CD8-positive, alpha-beta memory T cell (primary cell): ENCODE measurements at places on chromosomes 3 and 15. TPM values are rescaled to one million over a fixed set of nuclear protein-coding genes. Genes with fewer than 3 reads are reported as not detected.

GRCh38 chr3:165643425-165643824, 193.8 kb downstream of the BCHE start:
- no peak for DNase-seq
- no peak overlapping the region for H3K27ac ChIP-seq
- no peak overlapping the region for H3K4me3 ChIP-seq
- H3K27me3 ChIP-seq: no peaks in the 10 kb centered on the region

GRCh38 chr15:74696808-74697207, 984 bp upstream of the EDC3 start:
- DNase-seq: no peak
- H3K4me1 ChIP-seq: peaks cover 14% of the 10 kb centered on the region
- H3K27ac ChIP-seq: peak overlapping the region; percentile 71
- H3K4me3 ChIP-seq: peak overlapping the region; percentile 86
- no peaks in the 10 kb centered on the region for H3K27me3 ChIP-seq
- no peaks in the 10 kb centered on the region for H3K36me3 ChIP-seq

The FRMD4B gene
- 40.3 TPM for total RNA-seq

- H3K27ac ChIP-seq: peak overlapping the region; percentile 65
- H3K4me3 ChIP-seq: no peak overlapping the region
- H3K36me3 ChIP-seq: no peaks in the 10 kb centered on the region
Measured at GRCh38 chr3:46508850-46509591, 11.2 kb downstream of the RTP3 start.

DNA sequence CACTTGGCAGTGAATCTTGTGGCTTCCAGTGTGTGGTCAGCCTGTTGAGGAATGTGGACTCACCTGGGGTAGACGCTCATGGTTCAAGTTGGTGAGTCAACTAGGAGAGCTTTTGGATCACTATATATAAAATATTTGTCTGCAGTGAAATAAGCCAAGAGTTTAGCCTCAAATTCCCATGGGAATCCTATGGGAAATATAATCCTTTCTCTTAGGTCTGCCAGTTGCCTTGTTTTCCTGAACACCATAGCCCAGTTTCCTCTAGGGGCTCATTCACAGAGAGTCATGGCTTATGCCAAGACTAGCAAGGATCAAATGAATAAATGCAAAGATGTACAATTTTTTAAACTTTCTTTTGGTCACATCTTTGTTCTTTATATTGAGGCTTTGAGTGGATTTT, 100.1 kb upstream of the NPHP3 start:
- DNase-seq: no peak
- no peaks in the 10 kb centered on the region for H3K4me1 ChIP-seq
- no peaks in the 10 kb centered on the region for H3K36me3 ChIP-seq
- no peaks in the 10 kb centered on the region for H3K27me3 ChIP-seq

The LMLN gene
- total RNA-seq: 7.4 TPM

GRCh38 chr3:111539351-111540331, 2.4 kb upstream of the CD96 start:
- H3K36me3 ChIP-seq: no peaks in the 10 kb centered on the region
- H3K4me1 ChIP-seq: peaks cover 43% of the 10 kb centered on the region
- peak overlapping the region; percentile 52 for H3K4me3 ChIP-seq
- H3K27me3 ChIP-seq: no peaks in the 10 kb centered on the region
- peak; percentile 44 for DNase-seq

DNA sequence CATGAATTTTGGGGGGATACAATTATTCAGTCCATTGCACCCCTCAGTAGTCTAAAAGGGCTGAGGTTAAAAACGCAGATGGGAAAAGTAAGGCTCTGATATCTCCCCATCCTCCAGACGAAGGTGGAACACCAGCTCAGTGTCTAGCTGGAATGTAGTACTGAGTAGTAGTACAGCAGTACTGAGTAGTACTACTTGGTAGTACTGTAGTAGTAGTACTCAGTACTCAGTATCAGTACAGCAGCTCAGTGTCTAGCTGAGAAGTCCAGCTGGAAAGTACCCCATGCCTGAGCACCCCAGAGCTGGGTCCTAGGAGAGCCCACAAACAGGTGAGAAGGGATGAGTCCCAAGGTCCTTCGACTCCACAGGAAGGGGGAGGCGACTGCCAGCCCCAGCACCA, 148.7 kb downstream of the XXYLT1 start:
- H3K27ac ChIP-seq: no peak overlapping the region
- no peaks in the 10 kb centered on the region for H3K27me3 ChIP-seq
- no peak overlapping the region for H3K4me3 ChIP-seq
- no peaks in the 10 kb centered on the region for H3K36me3 ChIP-seq
- H3K4me1 ChIP-seq: peaks cover 5% of the 10 kb centered on the region
- DNase-seq: no peak

DNA sequence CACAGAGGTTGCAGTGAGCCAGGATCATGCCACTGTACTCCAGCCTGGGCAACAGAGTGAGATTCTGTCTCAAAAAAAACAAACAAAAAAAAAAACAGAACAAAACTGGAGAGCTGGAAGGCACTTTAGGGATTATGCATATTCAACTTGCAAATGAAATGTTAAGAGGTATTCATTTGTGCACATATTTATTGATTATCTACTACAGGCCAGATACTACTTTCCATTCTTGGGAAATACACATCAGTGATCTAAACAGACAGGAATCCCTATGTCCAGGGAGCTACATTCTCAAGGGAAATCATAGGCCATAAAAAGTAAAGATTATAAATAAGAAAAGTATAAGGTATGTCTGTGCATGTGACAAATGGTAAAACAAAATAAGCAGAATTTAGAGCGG, 322.6 kb downstream of the GABRG3 start:
- no peak for DNase-seq
- no peaks in the 10 kb centered on the region for H3K36me3 ChIP-seq
- no peak overlapping the region for H3K27ac ChIP-seq
- H3K27me3 ChIP-seq: no peaks in the 10 kb centered on the region
- H3K4me3 ChIP-seq: no peak overlapping the region

The PLA2G4E gene
- total RNA-seq: not detected
